ENCODE measurements at places on chromosomes 1 and 21.
A peak's percentile ranks its signal among the peaks of the same experiment; 100 is the strongest.

DNA sequence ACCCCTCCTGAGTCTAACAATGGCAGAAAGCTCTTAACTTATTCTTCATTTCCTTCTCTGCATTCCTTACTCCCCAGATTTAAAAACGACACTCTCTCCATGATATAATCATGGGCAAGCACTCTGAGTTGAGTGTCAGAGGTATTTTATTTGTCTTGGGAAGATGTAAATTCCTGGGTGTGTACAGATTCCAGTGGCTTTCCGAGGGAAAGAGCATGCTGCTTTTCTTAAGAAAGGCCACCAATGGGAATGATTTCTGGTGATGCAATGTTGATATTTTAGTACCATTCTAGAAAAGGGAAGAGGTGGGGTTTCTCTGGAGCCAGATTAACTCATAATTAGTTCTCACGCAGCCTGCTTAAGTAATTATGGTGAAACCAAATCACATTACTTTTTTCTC is 47.8 kb upstream of the BTG3 start:
- DNase-seq: peak; percentile 67

DNA sequence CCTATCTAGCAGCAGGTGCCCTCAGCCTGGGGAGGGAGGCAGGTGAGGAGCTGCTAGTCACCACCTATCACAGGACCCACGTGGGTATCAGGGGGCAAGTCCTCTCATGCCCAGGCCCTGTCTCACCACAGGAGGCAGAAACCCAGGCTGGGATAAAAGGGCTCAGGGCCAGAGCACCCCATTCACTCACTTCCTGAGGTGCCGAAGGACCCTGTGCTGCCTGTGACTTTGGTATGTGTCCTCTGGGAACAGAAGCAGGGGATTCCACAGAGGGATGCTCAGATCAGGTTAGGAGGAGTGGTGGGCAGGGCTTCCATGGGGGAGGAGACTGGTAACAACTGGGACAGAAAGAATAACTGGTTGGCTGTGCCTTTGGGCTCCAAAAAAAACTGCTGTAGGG is at the start of gene LCE1E:
TSS of gene LCE1E (plus strand) at position 181 of the 400 bp plus-strand sequence. CDS start 1,043 bp downstream, outside the sequence.
- no peak for DNase-seq

DNA sequence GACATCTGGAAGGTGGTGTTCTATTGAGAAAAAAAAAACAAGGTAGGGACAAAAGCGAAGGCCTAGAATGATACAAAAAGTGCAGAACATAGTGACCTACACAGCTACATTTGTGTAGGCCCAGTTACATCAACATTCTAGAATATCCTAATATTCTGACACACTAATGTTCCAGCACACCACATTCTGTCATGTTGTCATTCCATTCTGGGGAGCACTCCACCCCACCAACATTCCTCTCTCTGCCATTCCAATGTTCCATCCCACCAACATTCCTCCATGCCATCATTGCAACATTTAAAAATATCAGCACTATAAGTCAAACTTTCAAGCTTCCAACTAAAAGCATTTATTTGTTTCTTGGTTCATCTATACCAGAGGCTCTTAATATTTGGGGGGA is 28.5 kb downstream of the COA7 start:
- DNase-seq: peak; percentile 83

DNA sequence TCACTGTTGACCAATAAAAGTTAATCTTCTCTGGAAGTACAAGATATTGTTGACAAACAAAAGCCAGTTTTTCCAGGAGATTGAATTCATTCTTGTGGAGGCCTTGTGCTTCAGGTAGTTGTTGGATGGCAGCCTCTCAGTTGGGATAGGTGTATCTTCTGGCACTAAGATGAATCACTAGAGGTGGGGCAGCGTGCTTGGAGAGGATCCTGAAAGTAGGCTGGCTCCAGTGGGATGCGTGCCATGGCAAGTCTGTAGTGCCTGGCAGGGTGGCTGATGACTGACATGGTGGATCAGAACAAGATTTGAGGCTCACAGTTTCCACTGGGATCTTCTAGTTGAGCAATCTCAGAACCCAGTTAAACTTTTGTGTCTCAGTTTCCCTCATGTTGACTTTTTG is 2.4 kb downstream of the VPS13D start:
- no peak for DNase-seq

DNA sequence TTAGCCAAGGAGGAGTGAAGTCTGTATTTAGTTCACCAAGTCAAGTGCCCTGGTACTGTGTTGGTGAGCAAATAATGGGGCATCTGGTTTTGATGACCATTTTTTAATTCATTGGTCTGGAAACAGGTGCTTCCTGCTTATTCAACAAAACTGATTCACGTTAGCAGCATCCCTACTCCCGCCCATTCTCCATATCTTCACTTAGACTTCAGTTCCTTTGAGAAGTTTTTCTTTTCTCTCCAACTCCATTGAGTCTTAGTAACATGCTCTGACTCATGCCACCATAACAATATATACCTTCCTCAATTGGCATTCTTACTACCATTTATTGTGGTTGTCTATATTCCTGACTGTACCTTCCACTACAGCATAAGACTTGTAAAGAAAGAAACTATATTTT is 468.9 kb downstream of the DPYD start:
- no peak for DNase-seq

All from adipocyte (in vitro differentiated cells).